ENCODE measurements at places on chromosomes 2 and 18.

- DNase-seq: no peak
These were observed 20.5 kb upstream of the ITGB6 start for GRCh38 chr2:160220545-160221009.

DNA sequence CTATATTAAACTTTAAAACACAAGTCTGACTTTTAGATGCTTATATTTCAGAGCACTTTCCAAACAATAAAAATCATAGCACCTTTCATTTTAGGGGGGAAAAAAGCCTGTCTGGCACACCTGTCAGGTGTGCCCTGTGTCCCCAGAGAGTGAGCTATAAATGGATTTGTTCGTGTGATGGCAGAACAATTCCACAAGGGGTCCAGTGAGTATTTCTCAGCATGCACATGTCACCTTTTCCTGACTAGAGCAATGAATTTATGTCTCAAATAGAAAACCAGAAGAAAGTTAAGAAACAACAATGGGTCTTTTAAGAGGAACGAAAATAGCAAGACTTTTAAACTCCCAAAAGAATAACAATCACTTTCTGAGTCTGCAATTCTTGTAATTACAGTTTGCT, 55.9 kb downstream of the ACVR1C start:
- DNase-seq: no peak

DNA sequence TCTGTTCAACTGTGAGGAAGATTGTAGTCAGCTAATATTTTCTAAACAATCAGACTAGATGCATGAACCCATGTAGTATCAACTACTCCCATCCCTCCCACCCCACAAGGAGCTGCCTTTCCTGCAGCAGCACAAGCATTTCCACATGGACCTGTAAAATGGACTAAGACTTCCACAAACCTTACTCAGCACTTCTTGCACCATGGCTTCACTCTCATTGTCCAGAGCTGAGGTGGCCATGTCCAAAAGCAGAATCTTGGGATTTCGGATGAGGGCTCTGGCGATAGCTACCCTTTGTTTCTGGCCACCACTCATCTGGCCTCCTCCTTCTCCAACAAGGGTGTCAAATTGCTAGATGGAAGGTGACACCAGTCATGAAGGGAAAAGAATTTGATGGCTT, 61.3 kb downstream of the ABCB11 start:
- DNase-seq: no peak

DNA sequence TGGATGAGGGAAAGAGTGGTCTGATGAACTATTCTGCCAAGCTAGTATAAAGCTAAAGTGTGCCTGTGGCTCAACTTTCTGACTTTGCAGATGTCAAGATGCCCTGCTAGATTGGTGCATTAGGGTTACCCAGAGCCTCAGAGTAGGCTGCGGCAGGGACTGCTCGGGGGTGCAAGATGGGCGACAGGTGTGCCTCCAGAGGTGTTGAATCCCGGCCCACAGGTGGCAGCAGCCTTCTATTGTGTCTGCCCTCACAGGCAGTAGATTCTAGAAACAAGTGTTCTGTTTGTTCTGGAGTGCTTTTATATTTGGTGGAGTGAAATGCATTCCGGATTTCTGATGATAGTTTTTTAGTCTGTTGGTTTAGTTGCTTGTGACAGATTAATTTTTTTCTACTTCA, 131.6 kb upstream of the IL1R2 start:
- DNase-seq: no peak

GRCh38 chr2:102166189-102166845, 20.5 kb upstream of the IL1RL2 start:
- no peak for DNase-seq

- no peak for DNase-seq
These were observed 65.8 kb downstream of the PSMG2 start for GRCh38 chr18:12768625-12769024.

- DNase-seq: no peak
These were observed at the start of gene MFSD2B for GRCh38 chr2:24009680-24010476. Gene MFSD2B (plus strand): TSS chr2:24010085. CDS start chr2:24010097, 12 bp downstream.

DNA sequence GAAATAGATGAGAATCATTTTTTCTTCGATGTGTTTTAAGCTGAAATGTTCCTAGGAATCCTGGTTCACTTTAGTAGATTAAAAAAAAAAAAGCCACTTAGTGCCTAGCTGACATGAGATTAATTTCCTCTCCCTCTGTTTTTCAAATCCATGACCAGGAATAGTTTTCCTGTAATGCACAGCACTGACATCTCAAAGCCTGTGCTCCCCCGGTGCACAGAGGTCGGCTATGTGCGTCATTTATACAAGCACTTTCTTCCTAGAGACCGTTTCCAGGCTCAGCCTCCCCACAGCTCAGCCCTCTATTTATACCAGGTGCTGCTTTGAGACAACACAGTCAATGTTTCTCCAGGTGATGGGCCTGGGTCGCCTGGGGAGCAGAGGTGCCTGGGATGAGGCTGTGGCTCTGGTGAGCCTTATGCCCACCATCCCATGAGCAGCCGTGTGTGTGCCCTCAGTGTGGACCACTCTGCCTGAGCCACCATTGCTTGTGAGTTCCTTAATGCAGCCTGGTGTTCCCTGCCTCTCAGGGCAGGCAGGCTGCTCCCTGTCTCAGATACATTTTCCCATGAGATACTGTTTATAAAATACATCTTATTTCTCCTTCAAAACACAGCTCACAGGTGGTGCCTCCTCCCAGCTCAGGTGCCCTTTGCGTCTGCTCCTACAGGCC, 515.7 kb upstream of the HS6ST1 start:
- no peak for DNase-seq

DNA sequence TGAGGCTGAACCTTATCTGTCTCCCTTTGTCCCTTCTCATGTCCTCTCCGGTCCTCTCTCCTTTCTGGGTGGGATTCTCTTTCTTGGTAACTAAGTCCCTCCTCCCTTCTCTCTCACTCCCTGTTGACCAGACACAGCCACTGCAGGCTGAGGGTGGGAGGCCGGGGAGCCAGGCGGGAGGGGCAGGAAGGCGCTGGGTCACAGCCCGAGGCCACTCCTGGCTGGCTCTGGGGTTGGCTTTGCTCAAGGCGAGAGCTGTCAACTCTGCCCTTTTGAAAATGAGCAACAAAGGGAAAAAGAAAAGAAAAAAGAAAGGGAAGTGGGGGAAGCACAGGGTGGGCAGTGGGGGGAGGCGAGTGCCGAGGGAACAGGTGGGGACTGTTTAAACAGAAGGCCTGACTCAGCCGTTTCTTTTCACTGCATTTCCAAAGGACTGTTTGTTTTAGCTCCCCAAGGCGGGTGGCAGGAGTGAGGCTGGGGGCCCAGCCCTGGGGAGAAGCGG, 70.5 kb upstream of the IGFBP5 start:
- no peak for DNase-seq

DNA sequence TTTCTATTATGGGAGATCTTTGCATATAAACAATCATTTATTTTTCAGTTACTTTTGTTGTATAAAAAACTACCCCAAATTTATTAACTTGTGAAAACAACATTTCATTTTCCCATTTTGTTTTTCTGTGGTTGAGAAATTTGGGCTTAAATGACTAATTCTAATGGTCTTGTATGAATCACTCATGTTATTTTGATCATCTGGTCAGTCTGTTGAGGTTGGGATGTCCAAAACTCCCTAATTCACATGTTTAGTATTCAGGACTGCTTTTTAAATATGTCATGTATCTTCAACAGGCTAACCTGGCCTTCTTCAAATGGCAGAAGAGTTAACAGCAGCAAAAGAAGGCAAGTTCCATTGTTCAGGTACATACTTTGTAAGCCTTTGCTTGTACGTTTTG, 788.1 kb downstream of the TRIB2 start:
- no peak for DNase-seq

DNA sequence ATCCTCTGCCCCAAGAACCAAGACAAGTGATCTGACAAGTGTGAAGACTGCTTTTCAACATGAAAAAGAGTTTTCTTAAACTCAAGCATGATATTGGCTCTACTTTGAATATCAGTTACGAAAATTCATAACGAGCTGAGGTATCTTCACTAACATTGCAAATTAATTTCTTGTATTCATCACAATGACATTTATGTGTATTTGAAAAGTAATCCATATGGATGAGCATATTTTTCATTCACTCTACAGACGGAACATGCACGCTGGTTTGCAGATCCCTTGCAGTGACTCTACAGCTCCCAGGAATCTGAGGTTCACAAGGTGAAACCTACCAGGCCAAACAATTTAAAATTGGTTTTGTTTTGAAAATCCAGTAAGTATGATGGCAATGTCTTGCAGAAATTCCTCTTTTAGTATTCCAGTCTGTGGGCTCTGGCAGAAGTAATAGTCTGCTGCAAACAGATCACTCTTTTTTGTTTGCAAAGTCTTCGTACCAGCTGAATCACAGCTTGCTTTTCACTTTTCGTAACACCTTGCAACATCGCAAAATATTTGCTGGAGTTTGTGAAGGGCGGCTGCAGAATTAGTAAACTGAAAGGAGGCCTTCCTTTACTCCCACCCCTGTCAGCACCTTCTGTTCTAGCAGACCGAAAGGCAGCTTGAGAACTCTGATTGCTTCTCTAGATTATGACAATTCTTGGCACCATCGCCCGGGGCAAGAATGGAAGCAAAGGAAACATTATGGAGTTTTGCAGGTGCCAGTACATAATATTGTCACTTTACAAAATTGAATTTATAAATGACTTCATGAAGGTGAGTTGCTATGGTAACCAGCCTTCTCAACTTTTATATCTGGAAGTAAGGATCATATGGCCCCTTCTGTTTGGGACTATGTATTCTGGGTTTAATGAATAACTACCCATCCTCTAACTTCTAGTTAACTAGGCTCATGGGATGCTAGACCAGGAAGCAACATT, 168.7 kb downstream of the TMEM247 start:
- DNase-seq: no peak

DNA sequence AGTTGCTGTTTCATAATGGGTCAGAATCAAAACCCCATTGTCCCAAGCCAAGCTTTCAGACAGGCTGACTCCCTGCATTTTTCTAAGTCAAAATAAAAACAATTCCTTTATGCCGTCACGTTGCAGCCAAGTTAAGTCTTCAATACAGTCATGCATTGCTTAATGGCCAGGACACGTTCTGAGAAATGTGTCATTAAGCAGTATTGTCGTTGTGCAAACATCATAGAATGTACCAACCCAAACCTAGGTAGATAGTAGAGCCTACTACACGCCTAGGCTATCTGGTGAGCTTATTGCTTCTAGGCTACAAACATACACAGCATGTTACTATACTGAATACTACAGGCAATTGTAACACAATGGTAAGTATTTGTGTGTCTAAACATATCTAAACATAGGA, 160.4 kb upstream of the FOSL2 start:
- no peak for DNase-seq

DNA sequence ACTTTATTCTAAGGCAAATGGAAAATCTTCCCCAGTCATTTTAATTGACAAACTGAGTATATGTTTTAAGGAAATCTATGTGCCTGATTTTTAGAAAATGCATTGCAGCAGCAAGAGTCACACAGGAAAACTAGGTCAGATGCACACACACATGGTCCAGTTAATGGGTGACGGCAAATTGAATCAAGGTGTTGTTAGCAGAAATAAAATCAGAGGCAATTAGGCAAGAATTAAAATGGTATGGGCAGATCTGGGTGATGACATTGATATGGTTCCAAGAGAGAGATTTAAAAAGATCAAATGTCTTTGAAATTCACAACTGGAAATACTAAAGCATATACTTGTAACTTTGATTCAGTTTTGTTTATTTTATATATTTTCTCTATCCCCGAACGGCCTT, 174.2 kb upstream of the CDH19 start:
- no peak for DNase-seq

GRCh38 chr2:236861944-236862343, 223.7 kb upstream of the COPS8 start:
- no peak for DNase-seq

DNA sequence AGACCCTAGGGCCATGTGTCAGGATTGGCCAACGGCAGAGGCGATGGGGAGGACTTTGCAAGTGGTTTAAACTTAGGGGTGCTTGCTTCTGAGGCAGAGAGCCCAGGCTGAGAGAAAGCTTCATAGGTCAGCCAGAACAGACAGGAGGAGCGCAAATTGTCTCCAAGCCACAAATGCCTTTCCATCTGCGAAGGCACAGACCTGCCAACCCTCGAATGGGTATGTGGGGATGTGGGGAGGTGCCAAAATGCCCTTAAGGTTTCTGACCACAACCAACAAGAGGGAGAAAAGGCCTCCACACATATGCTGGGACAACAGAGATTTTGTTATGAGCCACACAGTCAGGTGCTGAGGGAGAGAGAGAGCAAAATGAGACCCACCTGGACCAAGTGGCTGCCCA, 283.6 kb downstream of the CYP26B1 start:
- DNase-seq: no peak

GRCh38 chr18:13446024-13446423, 227.5 kb downstream of the LDLRAD4 start:
- DNase-seq: no peak

GRCh38 chr2:149744865-149745264, 157.3 kb upstream of the MMADHC start:
- DNase-seq: no peak

DNA sequence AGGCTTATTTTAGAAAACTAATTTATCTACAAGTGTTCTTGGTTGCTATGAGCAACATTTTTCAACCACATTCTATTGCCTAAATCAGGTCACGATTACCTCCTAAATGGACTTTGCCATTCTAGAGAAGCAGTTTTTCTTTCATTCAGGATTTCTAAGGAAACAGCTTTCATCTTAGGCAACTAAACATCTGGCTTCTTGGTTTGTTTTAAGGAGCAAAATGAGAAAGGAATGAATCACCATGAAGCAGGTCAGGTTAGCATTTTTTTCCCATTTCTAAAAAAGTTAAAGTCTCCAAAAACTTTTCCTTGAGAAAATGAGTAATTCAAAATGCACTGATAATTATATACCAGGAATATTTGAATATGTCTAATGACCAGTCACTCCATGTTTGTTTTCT, 114.8 kb downstream of the GAREM1 start:
- DNase-seq: no peak

GRCh38 chr2:66577321-66578053, 142.6 kb downstream of the MEIS1 start:
- DNase-seq: no peak

GRCh38 chr2:149056541-149057255, 18.2 kb downstream of the LYPD6B start:
- no peak for DNase-seq

GRCh38 chr2:126736133-126736874, 80.3 kb downstream of the GYPC start:
- DNase-seq: no peak

DNA sequence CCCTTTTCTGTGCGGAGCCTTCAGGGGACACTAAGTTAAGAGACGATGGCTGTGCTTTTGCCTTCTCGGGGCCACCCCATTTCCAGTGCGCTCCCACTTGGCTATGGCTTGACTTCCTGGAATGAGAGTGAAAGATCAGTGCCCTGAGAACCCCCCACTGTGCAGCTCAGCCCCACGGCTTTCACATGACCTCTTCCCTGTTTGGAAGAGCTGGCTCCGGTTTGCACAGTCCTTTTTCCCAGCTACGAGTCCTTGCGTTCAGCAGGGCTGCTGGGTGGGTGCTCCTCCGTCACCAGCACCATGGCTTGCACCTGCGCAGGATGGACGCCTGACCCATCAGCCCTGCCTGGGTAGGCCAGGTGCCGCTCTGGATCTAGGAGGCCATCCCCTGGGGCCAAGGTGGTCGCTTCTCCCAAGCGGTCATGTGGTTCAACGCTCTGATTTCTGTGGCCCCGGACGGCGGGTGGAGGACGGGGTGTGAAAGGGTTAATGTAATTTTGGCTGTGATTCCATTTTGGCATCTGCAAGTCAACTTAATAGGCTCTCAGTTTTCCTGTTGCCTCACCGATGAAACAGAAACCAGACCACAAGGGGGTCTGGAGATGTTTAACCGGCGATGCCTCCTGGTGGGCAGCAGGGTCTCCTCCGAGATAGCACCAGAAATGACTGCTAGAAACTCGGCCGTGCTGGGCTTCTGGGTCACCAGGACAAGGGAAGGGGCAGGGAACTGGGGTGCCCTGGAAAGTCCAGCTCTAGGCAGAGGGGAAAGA, 113.1 kb upstream of the HAAO start:
- no peak for DNase-seq

- no peak for DNase-seq
These were observed 92.6 kb downstream of the ITGB1BP1 start for GRCh38 chr2:9330612-9331270.
